ENCODE measurements at places on chromosomes 4 and X.

DNA sequence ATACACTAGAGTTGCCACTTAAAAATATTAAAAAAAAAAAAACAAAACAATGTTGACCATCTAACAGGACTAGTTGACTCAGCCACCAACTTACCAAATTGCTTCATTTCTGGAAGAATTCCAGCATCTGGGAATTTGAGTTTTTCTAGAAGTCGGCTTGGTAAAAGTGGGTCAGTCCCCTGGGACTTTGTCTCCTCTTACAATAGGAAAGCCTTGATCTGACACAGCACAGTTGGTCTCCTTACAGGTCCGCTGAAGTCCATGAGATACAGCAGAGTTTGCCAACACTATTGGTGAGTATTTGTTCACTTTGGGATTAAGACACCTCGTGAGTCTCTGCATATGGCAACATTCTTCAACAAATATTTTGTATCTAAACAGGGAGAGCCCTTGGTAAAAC, 18.2 kb upstream of the DDIT4L start:
- DNase-seq, result no peak

- DNase-seq, result no peak
Observed at GRCh38 chr4:174425669-174426068, 96.6 kb downstream of the HPGD start.

DNA sequence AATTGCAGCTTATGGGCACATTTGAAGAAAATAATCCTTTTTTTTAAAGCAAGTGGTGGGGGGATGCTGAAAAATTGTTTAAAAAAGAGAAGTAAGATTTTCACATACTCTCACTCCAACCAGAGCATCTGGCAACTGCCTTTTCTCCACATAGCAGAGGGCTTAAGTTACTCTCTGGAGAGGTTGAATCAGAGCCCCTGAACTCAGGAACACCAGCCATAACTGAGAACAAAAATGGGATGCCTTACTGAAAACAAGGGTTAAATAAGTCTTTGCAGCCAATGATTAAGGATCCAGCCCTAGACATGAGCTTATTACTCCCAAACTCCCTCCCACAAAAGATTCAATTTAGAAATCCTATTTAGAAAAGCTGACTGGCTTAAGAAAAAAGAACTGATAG, 27.5 kb downstream of the CASK start:
- no peak for DNase-seq

GRCh38 chr4:182715548-182715947, 201.6 kb downstream of the DCTD start:
- DNase-seq, result no peak

- no peak for DNase-seq
Observed at GRCh38 chr4:133146574-133147241, 2.4 kb upstream of the PCDH10 start.

GRCh38 chrX:1477801-1478458, 25.2 kb upstream of the ASMTL start:
- no peak for DNase-seq

DNA sequence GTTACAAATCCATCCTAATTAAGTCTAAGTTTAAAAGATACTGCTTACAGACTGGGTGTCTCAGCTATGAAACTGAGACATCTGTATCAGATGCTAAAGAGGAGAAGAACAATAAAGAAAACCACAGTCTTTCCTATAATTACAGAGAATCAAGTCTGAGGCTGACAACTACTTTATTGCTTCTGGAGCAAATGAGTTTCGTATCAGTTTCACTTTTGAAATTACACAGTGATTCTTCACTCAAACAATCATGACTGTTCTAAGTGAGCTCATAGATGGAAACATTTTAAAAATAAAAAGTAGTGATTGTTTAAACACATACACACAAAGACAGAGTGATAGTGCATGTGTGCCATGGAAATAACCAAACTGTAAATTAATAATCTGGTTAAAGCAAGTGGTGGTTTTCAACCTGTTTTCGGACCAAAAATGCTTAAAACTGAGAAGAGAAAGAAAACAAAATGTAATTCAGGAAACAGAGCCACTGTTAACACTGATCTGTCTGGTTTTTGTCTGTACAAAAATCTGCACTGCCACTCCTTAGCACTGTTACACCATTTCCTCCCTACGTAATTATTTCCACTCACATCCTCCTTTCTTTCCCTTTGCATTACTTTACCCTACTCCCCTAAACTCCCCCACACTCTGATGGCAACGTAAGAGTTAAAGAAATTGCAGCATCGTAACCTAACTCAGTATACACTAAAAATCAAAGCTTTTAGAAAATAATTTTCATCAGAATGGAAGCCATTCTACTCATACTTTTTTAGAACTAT, 12.5 kb downstream of the RFC1 start:
- no peak for DNase-seq

GRCh38 chr4:94690851-94691254, 66.9 kb upstream of the BMPR1B start:
- DNase-seq, result no peak

DNA sequence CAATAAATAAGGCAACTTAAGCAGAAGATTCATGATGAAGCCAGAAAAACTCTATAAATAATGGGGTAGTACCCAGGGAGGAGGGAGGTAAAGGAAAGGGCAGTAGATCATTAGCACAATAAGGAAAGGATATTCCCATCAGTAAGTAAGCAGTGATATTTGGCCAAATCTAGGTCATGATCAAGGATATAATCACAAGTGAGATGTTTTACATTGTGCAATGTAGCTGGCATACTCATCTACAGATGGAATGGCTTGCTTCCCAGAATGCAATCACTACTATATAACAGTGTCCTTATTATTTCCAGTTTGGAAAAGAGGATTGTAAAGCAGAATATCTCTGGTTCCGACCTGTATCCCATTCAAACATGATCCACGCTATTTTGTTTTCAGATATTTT, 483.4 kb downstream of the RPA4 start:
- DNase-seq, result no peak

- no peak for DNase-seq
Observed at GRCh38 chr4:52376132-52376704, 282.9 kb downstream of the USP46 start.

GRCh38 chr4:101555341-101555880, 208.1 kb upstream of the PPP3CA start:
- DNase-seq, result no peak

DNA sequence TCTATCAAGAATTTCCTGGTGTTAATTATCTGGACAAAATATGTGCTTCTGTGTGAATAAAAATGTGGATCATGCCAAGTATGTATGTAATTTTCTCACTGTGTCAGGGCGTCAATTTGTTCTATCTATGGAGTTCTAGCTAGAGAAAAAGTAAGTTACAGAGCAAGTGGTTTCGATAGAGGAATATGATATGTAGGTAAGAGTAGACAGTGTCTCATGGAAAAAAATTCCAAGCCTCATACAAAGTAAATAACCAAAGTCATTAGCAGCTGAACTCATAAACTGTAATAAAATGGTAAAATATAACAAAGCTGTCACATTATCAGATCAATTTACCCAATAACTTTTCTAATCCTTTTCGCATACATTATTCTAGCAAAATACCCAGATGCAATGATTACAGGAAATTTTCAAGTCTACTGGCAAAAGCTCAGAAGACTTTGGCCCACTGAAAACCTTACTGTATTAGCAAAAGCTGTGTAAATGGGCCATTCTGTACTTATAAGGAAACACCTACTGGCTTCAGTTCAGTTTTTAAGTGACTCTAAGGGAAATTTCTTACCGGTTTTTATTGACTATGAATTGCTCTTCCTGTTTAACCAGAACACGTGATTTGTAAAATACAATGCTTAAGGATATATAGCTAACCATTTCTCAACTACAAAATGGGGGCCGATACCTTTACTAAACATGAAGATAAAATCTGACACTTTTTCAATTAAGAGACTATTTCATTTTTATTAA, 121.0 kb upstream of the ARSJ start:
- no peak for DNase-seq

DNA sequence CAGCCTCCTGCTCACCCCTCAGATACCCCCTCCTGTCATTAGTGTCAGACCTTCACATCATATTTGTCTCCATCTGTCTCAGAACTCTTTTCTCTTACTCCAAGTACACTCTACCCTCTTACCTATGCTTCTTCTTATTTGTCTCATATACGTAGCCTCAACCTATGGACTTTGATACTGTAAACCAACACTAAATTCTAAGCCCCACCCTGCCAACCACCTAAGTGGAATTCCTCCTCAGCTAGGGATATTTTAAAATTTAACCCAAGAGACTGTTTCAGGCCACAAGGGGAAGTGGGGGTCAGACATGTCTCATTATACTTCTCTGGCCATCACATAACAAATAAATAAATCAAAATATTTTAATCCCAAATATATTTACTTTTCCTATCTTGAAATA, 778.1 kb upstream of the GRID2 start:
- no peak for DNase-seq

- no peak for DNase-seq
Observed at GRCh38 chr4:79685542-79685941, 277.5 kb upstream of the GK2 start.

DNA sequence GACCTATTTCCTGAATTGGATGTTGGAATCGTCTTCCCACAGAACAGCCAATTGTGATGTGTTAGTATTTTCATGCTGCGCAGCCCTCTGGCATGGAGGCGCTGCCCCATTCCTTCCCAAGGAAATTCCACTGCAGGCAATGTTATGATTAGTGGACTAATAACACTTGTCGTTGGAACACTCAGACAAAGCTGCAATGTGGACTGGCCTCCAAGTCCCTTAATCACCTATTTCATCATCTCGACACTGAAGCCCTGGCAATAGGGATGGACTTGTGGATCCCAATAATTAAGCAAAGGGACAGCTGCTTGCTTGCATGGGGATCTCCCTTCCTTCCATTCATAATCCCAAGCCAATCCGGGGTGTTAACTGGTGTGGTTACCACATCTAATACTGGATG, 78.8 kb upstream of the PLAC1 start:
- DNase-seq, result no peak

- DNase-seq, result no peak
Observed at GRCh38 chr4:182929296-182929695, 12.1 kb upstream of the DCTD start.

- no peak for DNase-seq
Observed at GRCh38 chr4:174593701-174594100, 71.4 kb upstream of the HPGD start.

DNA sequence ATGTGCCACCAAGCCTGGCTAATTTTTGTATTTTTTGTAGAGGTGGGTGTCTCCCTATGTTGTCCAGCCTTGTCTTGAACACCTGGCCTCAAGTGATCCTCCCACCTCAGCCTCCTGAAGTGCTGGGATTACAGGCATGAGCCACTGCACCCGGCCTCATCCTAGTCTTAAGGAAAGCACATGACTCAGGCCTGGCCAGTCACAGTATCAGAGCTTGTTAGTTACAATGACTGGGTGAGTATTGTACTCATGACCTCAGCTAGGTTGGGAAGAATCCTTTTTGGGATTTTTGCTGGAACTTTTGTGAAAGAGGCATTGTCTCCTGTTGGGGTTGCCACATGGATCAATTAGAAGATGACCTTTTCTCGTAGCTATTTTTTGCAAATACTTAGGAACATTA, 292.8 kb downstream of the RAPGEF2 start:
- DNase-seq, result no peak

GRCh38 chr4:90419124-90419711, 292.0 kb downstream of the CCSER1 start:
- DNase-seq, result no peak

DNA sequence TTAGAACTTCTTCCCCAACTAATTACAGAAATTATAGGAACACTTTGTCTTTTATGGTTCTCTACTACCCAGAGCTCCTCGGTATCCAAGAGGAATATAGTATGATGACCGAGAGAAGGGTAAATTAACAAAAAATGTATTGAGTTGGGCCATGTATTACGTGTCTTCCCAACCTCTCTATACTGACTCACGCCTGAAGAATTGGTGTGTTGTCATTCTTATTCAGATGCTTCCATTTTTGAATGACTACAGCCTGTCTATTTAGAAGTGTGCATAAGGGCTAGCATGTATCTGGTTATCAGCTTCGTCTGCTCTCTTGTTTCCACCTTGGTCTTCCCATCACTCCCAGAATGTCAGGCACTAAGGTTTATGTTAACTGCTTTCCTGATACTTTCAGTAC, 24.5 kb upstream of the SCD5 start:
- no peak for DNase-seq

DNA sequence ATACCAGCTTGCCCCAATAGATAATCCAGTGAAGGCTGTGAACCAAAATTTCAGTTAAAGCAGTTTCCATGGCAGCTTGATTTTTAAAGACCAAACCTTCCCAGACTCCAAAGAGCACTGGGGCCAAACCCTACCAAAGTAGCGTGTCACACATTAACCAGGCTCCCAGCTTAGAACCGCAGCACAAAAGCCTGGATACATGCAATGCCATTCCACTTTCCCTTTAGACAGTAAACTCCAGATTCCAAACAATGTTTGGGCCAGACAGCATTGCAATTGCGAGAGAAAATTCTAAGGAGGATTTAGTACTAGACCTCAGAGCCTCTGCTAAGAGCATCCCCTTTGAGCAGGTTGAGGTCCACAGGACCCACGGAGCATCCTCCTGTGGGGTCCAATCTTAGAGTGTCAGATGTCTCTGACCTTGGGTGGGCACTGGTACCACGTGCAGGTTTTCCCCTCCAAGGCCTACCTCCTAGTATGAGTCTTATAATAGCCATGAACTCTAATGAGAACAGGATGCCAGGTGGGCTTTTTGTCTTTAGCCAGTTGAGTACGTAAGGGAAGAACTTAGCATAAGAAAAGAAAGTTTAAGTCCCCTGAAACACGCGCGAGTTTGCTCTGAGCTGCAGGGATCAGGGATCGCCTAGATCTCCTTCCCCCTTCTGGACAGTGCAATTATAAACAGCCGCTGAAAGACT, 38.8 kb downstream of the MGARP start:
- DNase-seq, result no peak

GRCh38 chr4:133775881-133776280, 425.7 kb downstream of the PABPC4L start:
- no peak for DNase-seq

DNA sequence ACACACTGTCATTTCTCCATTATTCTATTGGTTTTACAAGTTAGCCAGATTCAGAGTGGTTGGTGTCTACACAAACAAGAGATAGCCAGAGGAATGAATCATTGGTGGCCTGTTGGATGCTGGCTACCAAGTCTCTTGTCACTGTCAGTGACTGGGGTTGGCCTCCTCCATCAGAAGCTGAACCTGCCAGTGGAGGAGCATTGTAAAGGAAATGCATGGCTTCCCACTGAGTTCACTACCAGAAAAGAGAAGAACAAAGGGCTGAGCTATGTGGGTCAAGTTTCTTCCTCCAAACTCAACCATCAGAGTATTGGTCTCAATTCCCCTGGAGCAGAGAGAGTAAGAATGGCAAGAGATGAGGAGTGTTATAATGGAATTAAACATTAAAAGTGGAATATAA, 26.5 kb upstream of the ANKRD50 start:
- DNase-seq, result no peak

- DNase-seq, result no peak
Observed at GRCh38 chr4:187826725-187827124, 168.8 kb upstream of the ZFP42 start.

GRCh38 chr4:138234248-138234647, 7.9 kb downstream of the SLC7A11 start:
- no peak for DNase-seq

DNA sequence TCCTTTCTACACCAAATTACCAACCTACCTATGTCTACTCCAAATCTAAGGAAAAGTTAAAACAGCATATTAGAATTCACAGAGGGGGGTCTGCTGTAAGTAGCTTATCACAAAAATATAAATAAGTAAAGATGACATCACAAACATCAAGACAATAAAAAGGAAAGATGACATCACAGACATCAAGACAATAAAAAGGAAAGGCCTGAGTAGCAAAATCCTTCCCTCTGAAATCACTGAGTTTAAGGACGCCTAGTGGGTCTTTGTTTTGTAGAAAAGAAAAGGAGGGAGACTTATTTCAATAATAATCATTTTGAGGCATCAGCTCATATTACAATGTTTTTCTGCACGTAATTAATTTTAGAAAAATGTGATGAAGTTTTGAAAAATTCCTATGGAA, 707.0 kb upstream of the GRID2 start:
- no peak for DNase-seq
